ENCODE measurements at places on chromosomes 12 and 14.

GRCh38 chr12:3727877-3728632 is 24.9 kb downstream of the CRACR2A start:
- DNase-seq = no peak

GRCh38 chr12:1716215-1716862 is 25.5 kb downstream of the ADIPOR2 start:
- DNase-seq = no peak

DNA sequence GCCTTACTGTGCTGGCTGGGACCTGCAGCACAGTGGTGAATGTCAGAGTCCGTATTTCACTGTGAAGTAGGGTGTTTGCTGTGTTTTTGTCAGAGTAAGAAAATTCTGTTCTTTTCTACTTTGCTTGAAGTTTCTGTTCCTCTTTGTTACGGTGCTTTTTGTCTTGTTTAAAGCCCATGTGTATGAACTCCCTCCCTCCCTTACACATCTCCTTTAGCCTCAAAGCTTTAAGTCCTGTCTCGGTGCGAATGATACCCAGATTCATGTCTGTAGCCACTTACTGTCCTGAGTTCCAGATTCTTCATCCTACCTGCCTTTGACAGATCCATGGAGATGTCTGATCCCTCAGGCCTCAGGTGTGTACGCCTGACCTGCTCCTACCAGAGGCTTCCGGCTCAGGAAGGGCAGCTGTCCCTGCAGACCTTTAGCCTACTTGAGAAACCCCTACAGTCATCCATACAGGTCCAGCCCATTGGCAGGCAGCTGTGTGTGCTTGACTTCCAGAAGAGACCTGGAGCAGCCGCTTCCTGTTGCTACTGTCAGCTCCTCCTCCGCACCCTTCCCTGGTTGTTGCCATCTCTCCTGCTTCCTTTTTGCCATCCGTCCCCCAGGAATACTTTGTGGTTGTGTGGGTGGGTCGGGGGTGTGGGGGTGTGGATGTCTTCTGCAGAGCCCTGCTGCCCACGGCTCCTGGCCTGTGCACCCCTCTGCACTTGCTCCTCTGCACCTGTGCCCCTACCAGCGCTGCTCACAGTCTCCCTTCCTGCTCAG is 72.9 kb downstream of the DDX51 start:
- no peak for DNase-seq

DNA sequence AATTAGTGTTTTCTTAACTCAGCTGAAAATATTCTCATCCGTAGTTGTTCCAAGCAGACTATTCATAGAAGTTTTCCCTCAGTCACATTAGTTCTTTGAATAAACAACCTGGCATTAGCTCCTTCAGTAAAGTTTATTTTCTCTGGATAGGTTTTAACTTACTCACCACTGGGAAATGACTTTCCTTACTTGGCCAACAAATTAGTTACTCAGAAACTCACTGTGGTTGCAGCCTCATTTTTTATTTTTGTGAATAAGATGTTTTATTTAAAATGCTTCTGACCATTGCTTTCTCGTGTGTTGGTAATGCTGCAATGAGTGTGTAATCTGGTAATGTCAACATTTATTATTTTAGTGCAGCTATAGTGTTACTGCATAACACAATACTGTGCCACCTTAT is 74.9 kb downstream of the NOVA1 start:
- no peak for DNase-seq

- DNase-seq = no peak
Observed at GRCh38 chr12:50050410-50051098, 6.8 kb upstream of the ASIC1 start.

DNA sequence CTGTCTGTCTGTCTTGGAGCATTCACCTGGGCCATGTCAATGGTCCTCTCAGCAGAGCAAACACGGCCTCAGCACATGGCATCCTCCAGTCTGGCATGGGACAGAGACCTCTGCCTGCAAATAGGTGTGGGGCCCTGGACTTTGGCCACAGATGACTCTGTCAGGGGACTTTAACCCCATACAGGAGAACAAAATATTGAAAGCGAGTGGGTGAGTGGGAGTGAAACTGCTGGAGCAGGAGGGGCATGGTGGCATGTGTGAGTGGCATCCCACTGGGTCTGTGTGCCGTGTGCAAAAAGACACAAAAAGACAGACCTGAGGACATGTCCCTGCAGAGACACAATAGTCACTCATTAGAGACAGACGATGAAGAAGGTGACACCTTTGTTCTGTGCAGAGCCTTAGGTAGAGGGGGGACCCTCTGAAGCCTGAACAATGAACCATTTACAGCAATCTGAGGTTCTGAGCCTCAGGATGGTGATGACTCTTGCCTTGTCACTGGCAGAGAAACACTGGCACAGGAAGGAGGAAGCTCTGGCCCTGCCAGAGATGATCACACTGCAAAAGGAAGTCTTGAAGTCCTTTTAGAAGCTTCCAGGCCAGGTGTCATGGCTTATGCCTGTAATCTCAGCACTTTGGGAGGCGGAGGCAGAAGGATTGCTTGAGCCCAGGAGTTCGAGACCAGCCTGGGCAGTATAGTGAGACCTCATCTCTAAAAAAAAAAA is 7.5 kb downstream of the LAG3 start:
- no peak for DNase-seq

GRCh38 chr12:121933522-121934308 is 15.3 kb downstream of the CFAP251 start:
- no peak for DNase-seq

DNA sequence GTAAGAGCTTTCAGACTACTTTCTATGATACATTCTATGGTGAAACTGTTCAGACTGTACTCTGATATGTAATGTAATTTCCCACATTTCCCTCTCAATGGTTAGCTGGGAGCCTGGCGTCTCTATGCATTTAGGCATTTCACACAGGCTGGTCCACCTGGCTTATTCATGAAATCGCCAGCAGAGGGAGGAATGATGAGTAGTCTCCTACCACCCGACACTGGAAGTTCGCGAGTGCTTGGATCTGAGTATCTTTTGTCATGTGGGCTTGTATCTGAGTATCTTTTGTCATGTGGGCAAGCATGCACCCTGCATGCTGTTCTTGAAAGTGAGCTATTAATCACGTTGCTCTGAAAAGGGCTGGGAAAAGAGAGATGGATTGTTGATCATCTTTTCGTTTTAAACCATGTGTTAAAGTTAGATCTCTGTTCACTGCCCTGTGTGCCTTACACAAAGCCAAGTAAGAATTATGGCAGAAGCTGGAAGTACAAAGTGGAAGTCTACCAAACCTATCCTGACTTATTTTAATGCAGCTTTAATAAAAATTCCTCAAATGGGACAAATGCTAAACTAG is 235.0 kb downstream of the ATP23 start:
- no peak for DNase-seq

GRCh38 chr14:60867503-60868172 is 113.2 kb downstream of the TRMT5 start:
- no peak for DNase-seq

DNA sequence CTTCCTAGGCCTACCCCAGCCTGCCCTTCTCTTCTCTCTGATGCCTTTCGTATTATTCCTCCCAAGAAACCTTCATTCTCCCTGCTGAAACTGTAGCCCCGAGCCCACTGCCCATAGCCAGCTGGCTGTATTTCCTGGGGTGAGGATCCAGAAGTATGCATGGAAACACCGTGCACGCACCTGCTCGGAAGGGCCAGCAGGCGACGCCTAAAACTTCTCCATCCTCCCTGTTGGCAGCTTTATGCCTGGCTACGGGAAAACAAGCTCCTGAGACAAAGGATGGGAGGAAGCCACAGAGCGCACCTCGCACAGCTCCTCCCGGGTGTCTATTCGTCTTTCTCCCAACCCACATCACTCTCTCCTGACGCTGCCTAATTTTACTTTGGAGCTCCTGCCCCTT is 69.0 kb upstream of the CAPRIN2 start:
- no peak for DNase-seq

- no peak for DNase-seq
Observed at GRCh38 chr14:66111891-66112290, 374.3 kb upstream of the CCDC196 start.

- no peak for DNase-seq
Observed at GRCh38 chr12:62738105-62738504, 196.8 kb downstream of the PPM1H start.

DNA sequence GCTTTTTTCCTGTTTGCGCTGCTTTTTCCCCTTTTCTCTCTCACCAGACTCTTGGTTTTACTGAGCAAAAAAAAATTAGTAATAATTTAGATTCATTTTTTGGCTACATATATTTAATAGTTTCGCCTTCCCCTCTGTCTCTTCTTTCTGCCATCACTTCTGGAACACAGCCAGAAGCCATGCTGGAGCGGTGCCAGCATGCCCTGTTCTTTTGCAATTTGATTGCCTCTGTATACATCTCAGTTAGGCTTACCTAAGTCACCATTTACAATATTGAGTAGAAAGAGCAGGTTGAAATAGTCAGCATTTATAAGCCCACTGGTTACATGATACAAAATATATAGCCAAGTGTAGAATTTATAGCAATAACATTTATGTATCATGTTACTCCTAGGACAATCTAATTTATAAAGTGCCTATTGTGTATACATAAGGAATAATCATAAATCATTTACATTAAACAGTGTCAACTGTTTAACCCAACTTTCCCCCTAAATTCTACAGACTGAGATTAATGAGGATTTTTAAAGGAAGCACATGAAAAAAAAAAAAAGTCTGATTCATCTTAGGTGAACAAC is 413.8 kb upstream of the SOX5 start:
- no peak for DNase-seq

GRCh38 chr14:67784244-67784823 is 32.1 kb downstream of the ZFYVE26 start:
- DNase-seq = no peak

DNA sequence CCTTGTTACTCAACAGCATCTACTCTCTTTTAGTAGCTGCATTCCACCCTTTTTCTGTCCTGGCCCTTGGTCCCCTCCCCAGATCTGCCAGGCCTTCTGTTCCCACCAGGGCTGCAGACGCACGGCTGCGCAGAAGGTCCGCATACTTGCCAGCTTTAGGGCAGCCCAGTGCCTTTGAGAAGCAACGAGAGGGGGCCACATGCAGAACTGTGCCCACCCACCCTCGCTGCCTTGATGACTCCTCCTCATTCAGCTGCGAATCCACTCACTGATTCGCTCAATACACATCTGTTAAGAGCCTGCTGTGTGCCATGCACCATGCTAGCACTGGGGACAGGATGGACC is 39.2 kb downstream of the PRIMA1 start:
- DNase-seq = no peak

DNA sequence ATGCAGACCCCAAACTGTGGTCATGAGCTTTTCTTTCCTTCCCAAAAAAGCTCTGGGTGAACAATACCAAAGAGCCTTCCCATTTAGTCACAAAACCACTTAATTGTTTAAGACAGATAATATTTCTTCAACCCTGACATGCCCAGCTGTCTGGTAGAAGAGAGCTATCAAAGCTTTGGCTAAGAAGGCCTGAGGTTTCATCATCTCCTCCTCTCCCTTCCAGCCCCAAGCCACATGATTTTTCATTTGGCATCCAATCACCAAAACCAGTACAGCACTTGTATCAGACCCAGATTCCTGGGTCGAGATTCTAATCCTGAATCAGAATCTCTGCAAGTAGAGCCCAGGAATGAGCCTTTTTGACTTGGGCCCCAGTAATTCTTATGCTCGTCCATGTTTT is 199.6 kb upstream of the TMEM260 start:
- no peak for DNase-seq

- no peak for DNase-seq
Observed at GRCh38 chr12:124827588-124828184, 36.0 kb downstream of the SCARB1 start.

DNA sequence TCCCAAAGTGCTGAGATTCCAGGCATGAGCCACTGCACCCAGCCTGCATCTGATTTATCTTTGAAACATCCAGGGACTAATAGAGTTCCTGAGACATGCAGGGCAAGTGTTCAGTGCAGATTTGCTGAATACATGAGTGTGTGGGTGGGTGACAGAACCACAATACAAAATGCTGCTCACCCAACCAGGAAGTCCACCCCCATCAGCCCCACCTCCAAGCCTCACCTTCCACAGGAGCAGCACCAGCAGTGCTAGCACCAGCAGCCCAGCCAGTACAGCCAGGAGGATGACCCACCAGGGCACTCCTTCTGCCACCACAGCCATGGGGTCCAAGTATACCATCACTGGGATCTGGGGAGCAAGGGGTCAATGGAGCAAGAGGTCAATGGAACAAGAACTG is 20.0 kb downstream of the ITGA7 start:
- no peak for DNase-seq

GRCh38 chr14:77886010-77886409 is 86.1 kb downstream of the ADCK1 start:
- DNase-seq = no peak

DNA sequence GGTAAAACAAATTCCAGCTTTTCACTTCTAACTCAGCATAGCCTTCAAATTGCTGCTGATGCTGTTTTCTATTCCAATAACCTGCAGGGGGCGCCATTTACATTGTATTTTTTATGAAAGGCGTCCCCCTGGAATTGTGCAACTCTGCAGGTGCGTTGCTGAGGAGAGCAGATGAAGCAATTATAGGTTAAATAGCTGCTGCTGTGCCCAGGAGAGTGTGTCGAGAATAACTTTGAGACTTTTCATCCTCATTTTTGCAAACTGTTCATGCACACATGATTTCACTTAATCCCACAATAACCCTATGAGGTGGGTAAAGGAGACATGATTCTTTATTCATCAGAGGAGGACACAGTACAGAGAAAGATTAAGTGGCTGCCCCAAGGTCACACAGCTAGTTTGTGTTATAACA is 75.7 kb downstream of the MYRFL start:
- DNase-seq = peak; percentile 13

GRCh38 chr14:22296722-22297121 is 292.3 kb downstream of the DAD1 start:
- DNase-seq = no peak

DNA sequence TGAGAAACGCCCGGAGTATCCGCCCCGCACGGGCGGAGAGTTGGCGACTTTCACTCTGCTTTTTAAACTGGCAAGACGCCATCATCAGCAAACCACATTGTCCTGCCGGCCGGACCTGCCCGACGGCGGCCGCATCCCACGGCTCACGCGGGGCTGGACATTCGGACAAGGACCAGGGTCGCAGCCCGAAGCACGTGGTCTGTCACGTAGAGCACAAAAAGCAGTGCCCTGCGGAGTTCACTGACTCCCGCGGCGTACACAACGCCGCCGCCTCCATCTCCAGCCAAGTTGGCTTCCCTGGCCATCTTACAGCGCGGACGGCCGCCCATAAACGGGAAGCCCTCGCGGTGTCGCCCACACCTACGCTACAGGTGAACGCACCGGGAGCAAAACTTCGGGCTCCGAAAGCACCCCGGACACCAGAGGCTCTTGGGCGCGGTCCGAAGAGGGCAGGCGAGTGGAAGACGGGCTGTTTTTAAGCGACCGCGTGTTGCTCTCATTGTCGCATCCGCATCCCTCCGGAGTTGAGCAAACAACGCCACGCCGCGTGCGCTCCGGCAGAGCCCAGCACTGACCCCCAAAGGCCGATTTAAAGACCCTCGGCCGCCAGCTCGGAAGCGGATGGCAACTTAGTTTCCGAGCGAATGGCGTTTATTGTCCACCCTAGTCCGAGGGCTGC is 966 bp downstream of the SINHCAF start:
- DNase-seq = peak; percentile 38

DNA sequence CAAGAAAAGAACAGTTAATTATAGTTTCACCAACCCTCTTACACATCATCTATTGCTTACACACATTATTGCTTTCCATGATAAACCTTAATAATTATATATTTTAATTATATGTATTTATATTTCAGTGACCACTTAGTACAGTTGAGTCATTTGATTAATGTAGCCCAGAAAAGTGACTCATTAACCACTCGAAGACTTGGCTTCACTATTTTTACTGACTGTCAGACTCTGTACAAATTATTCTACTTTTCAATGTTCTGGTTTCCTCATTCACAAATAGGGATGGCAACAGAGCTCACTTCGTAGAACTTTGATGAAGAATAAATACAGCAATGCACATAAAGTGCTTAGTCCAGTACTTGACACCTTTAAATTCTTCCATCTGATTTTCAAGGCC is 98.3 kb downstream of the CFAP54 start:
- no peak for DNase-seq

All from activated CD4-positive, CD25-positive, alpha-beta regulatory T cell (primary cell).